T follicular helper cell (primary cell): ENCODE measurements at places on chromosomes 1 and 21.

DNA sequence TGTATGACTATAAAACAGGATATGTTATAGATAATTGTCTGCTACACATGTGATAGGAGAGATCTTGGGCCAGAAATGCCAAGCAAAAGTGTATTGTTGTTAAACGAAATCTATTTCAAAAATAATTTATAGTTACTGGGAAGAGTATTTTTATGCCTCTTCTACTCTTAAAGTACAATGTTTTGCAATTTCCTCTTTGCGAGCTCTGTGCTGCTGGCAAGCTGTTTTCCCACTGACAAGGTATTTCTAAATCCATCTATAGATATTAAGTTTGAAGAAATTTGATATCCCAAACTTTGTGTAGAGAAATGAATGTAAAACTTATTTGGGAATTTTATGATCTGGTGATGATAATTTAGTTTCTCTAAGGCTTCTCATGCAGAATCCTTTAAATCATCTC, 63.3 kb upstream of the PTGFR start:
- no peak for DNase-seq

DNA sequence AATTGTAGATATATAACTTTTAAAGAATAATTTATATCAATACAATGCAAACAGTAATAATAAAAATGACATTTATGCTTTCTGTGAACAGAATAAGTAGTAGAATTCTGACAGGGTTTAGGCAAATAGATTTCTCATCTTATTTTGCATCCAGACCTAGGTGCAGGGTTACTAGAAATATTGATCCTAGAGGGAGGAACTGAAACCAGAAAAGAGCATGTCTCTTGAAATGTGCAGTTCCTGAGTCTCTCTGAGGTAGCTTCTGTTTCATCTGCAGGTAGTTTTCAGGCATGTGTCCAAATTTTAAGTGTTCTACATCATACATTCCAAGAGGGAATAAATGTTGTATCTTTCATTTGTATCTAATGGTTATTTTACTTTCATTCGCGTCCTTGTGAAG, 631.9 kb upstream of the ADGRL4 start:
- no peak for DNase-seq

DNA sequence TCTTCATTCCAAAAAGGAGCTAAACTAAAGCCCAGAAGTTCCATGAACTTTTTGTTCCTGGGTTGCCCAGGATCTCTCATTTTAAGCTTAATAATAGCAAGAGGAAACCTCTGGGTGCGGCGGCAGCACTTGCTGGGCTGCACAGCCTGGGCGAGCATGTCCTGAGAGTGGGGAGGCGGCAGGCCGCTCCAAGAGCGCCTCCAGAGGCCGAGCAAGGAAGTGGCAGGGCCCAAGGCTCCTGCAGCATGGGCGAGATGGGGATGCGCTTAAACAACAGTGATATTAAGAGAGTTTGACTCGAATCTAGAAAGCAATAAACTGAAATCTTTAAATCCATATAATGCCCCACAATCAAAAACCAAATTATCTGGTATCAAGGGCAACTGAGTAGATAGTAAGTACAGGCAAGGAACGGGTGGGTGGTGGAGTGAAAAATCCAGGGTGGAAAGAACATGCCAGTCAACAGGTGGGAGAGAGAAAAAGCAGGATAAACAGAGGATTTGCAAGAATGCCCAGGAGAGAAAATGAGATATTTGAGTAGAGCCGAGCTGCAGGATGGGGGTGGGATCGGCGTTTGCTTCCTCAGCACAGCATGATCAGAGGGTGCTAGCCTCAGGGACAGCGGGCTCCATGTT, 14.1 kb upstream of the TNR start:
- DNase-seq = no peak

GRCh38 chr1:59653968-59654367, 160.8 kb upstream of the HOOK1 start:
- no peak for DNase-seq

GRCh38 chr1:2137257-2138121, 57.1 kb downstream of the FAAP20 start:
- no peak for DNase-seq

DNA sequence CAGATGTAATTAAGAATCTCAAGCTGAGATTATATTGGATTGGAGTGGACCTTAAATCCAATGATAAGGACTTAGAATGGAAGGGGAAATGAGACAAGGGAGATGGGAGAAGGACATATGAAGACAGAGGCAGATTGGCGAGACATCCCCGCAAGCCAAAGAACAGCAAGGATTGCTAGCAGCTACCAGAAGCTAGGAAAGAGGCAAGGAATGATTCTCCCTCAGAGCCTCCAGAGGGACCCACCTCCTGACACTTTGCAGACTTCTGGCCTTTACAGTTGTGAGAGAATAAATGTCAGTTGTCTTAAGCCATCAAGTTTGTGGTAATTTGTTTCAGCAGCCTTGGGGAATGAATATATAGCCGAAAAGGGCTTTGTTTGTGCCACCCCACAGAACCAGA, 20.7 kb downstream of the METTL13 start:
- DNase-seq = no peak

DNA sequence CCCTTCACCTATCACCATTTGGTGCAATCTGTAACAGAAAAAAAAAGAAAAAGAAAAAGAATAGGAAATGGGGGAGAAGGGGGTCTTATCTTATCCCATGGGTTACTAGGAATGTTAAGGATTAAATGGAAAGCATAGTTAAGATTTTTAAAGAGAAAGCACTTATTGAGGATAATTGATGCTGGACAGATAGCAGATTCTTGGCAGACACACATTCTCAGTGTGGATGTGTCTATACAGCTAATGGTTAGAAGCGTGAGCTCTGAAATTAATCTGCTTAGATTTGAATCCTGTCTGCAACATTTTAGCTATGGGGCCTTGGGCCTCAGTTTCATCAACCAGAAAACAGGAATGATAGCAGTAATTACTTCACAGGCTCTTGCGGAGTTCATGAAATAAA, 67.1 kb downstream of the SSBP3 start:
- no peak for DNase-seq

GRCh38 chr1:207956986-207957385, 46.1 kb upstream of the CD34 start:
- no peak for DNase-seq

- peak; percentile 32 for DNase-seq
Observed at GRCh38 chr1:10507111-10507879, 32.5 kb downstream of the PEX14 start.

DNA sequence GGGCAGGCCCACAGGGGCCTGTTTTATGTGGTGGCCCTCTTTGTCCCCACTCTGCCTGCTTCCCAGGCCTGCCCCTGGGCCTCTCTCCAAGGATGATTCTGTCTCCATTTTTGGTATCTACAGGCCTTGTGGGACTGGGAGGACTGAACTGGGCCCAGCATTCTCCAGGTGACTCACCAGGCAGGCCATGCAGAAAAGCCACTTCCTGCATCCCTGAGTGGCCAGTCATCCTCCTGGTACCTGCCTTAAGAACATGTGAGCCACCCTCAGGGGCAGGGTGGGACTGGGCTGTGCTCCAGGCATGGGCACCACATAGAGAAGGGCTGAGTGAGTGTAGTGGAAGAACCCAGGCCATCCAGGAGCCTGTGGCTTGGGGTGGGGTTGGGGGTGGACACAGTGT, 20.0 kb upstream of the BCAR3 start:
- no peak for DNase-seq

DNA sequence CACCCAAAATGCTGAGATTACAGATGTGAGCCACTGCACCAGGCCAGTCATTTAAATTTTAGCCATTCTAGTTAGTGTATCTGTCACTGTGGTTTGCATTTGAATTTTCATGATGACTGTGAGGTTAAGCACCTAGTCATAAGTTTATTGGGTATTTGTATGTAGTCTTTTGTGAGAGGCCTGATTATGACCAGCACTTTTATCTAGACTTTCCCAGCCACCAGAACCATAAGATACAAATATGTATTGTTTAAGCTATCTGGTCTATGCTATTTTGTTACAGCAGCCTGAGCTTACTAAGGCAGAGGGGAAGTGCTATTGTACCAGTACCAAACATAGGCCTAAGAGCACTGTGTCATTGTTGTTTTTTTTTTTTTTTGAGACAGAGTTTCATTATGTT, 19.9 kb upstream of the DNAJC6 start:
- DNase-seq = no peak
